ENCODE measurements at places on chromosomes 2 and 18.
A peak's percentile ranks its signal among the peaks of the same experiment; 100 is the strongest.

- DNase-seq: no peak
Observed at GRCh38 chr2:164558450-164558849, 62.8 kb downstream of the GRB14 start.

DNA sequence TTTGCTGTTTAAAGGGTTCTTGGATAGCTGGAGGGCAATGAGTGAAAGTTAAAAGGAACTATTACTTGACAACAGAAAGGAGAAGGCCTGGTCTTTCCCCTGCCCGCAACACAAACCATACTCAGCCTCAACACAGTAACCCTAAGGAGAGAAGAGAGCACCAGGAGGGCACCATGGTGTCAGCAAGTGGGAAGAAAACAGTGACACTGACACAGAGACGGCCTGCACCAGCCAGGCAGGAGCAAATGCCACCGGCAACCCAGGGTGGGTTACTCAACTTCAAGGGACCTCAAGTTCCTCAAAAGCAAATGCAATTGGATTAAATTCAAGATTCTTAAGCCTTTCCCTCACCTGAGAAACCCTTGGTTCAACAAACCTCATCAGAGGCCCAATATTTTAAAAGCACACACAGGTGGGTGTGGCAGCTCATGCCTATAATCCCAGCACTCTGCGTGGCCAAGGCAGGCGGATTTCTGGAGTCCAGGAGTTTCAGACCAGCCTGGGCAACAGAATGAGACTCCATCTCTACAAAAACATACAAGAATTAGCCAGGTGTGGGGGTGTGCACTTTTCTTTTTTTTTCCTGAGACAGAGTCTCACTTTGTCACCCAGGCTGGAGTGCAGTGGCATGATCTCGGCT is 52.3 kb downstream of the TFCP2L1 start:
- no peak for DNase-seq

DNA sequence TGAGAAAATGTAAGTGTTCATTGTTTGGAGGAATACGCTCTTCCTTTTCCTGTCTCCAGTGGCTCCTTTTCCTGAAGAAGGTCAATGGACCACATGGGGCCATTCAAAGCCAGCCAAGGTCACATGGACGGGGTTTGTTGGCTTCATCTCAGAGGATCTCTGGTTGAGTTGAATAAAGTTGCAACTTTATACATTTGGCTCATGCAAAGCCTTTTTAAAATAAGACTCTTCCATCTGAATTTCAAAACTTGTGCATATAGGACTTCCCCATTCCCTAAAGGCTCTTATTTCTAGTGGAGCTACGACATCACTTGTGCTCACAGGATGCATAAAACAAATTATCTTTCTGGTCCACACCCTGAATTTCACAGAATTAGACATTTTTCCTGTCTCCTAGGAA is 235.5 kb downstream of the CMPK2 start:
- no peak for DNase-seq

- DNase-seq: peak; percentile 92
Observed at GRCh38 chr2:11540148-11540995, 6.5 kb downstream of the GREB1 start.

- DNase-seq: no peak
Observed at GRCh38 chr2:6352247-6352646, 513.5 kb downstream of the CMPK2 start.

- no peak for DNase-seq
Observed at GRCh38 chr2:227933884-227934283, 62.5 kb downstream of the DAW1 start.

- DNase-seq: no peak
Observed at GRCh38 chr2:26631401-26632170, 9.6 kb downstream of the CIB4 start.

GRCh38 chr2:173235947-173236803 is 118.5 kb upstream of the CDCA7 start:
- no peak for DNase-seq

- DNase-seq: no peak
Observed at GRCh38 chr2:238908960-238909951, 61.4 kb downstream of the TWIST2 start.

DNA sequence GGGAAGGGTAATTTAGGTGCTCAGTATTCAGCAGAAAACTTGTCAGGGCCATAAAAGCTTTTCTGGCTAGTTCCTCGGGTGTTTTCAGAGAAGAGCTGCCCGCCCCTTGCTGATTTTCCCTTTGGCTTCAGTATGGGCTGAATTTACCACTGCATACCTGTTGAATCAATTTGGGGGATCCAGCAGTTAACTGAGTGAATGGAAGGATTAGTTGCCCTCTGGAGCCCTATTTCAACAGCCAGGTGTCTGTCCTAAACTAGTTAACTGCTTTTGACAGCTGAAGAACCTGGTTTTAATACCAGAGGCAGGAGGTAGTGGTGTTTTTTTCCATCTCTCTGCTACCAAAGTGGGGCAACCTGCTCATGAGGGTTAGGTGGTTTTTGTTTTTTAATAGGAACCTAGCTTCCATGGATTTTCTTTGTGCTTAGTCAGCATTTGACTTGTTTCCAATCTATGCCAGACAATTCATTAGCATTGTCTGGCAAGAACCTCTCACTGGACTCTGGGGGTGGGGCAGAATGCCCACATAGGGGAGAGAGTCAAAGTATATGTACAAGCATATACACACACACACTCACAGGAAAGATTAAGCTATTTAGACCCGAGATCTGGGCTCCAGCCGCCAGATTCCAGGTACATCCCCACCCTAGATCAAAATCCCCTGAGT is 166.5 kb upstream of the SIX3 start:
- DNase-seq: peak; percentile 19

- no peak for DNase-seq
Observed at GRCh38 chr2:114709936-114710850, 267.8 kb downstream of the DPP10 start.

GRCh38 chr2:152335726-152336118 is 748 bp downstream of the FMNL2 start:
- no peak for DNase-seq

- no peak for DNase-seq
Observed at GRCh38 chr2:70489165-70489564, 64.5 kb downstream of the TGFA start.

GRCh38 chr2:26591619-26592505 is 49.3 kb downstream of the CIB4 start:
- no peak for DNase-seq

- no peak for DNase-seq
Observed at GRCh38 chr18:21303895-21304294, 61.9 kb downstream of the GREB1L start.

DNA sequence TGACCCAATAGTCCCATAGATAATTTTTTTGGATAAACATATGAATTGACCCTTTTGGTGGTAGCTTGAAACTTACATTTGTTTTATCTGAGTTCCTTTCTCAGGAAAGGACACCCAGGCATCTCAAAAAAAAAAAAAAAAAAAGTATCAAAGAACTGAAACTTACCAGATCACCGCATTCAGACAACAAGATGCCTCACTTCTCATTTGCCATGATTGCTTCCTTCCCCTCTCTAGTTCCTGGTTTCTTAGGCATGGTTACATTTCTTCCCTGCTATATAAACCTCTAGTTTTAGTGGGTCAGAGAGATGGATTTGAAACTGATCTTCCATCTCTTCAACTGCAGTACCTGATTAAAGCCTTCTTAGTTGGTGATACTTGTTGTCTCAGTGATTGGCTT is 240.1 kb downstream of the ACKR3 start:
- DNase-seq: no peak

- DNase-seq: no peak
Observed at GRCh38 chr2:2998971-2999370, 378.6 kb downstream of the EIPR1 start.

- DNase-seq: no peak
Observed at GRCh38 chr18:49028091-49028490, 77.3 kb upstream of the SMAD7 start.

DNA sequence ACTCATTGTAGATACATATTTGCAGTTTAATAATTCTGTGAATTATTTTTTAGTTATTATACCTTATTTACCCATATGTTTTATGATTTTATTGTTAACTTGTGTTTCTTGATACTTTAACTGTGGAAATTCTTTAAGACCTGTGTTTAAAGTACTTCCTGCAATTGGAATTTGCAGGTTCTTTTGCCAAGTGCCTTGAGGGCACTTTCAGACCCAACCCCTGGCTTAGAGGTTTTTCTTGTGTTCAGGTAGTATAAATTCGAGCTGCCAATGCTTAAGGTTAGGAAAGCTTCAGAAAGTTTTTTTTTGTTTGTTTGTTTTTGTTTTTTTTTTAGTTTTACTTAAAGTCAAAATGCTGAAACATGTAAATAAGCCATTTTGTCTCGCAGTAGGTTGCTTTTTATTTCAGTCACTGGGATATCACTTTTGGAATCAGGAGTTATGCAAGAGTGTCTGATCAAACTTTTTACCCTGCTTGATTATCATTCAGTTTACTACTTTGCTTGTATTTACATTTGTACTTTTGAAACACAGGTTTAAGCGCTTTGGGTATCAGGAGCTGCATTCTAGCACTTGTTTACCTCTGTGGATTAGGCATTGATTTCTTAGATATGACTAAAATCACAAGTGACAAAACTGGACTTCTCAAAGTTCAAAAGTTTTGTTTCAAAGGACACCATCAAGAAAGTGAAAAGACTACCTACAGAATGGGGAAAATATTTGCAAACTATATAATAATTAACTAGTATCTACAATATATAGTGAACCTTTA is 31.8 kb downstream of the TDRD15 start:
- no peak for DNase-seq

DNA sequence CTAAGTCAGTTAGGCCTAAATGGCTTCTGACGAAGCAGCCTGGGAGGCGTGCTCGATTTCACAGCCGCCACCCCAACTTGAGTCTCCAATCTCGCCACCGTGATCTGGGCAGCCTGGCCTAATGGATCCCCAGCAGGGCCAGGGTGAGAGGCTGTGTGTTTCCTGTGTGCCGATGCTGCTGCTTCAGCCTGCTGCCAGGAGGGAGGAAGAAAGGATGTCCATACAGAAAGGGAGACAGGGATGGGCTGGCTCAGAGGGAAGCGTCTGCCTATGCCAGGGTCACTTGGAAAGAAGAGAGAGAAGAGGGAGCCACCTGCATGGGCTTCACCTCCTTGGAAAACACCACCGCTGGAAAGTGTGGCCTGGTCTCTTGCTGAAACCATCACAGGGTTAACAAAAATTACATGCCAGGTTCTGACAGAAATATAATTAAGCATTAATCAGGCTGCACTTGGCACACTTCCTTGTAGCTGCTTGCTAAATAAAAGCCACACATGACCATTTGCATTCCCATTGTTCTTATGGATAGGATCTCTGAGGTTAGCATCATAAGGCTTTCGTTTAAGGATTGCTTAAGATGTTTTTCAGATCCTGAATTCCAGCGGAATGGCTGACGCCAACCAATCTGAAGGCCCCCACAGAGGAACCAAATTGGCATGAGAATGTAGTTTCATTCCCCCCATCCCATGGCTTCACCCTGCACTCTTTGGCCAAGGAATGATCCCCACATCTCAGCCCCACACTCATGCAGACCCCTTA is 108.8 kb upstream of the SLC1A4 start:
- peak; percentile 77 for DNase-seq

DNA sequence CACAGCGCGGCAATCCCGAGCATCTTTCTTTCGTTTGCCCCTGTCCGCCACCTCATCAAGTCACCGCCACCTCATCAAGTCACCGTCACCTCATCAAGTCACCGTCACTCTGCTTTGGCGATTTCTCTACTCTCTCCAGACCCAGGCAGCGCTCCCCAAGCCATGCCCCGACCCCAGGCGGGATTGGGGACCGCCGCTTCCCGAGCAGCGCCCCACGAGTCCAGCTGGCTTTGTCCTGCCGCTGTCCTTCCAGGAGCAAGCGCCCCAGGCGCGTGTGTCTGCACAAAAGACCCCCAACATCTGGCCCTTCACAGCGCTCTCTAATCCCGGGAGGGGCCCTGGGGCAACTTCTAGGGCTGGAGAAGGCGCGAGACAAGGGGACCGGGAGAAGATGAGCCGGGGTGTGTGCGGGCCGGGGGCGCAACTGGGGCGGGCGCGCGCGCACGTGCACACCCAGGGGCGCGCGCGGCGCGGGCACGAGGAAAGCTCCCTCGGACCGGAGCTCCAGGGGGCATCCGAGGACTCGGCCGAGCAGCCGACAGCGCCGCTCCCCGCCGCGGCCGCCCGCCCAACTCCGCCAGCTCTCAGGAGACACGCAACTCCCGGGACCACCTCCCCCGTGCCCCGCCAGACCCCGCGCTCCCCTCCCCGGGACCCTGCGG is 633 bp upstream of the RNF152 start:
- peak; percentile 85 for DNase-seq

DNA sequence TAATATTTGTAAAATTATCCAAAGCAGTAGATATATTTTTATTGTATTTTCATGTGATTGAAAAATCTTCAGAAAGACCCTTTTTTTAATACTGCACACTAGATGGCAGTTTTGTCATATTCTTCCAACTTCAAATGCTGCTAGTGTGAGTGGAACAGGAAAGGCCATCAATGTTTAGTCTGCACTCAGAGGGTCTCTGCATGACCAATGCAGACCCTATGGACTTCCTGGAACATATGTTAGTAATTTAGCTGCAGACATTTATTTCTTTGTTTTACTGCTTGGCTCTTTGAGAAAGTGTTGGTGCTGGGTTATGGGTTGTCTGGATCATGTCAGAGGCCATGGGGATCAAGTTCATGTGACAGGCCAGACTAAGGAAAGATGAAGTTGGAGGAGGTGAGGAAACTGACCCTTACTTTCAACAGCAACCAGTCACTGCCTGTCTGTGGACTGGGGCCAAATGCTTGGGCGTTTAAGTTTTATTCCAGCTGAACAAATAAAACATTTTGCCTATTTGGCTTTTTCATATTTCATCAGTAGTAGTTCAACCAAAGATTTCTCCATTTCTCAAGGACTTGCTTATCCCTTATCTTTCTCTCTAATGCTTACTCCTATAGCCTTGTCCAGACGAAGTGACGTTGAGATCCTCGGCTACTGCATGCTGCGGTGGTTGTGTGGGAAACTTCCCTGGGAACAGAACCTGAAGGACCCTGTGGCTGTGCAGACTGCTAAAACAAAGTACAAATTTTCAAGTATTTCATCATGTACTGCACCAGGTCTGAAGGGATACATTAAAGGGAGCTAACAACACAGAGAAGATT is 84.8 kb downstream of the VRK2 start:
- DNase-seq: no peak

DNA sequence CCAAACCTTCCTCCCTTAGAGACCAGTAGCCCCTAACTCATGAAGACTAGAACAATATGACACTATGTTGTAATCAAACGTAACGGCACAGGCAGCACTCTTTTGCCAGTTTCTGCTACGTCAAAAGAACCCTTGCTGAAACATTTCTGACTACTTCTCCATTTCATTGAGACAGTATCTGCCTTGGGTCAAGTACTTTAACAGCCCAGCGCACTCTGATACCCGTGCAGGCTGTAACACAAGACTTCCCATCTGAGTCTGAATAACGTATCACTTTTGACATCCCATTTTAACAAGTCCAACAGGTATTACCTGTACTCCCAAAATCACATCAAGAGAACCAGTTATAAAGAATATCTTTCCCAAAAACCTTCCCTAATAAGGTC is 38.4 kb downstream of the TBC1D8 start:
- no peak for DNase-seq
